ENCODE measurements at places on chromosomes 7 and 10.

- no peak for DNase-seq
Observed at GRCh38 chr7:73749931-73750776, 11.6 kb upstream of the ABHD11 start.

DNA sequence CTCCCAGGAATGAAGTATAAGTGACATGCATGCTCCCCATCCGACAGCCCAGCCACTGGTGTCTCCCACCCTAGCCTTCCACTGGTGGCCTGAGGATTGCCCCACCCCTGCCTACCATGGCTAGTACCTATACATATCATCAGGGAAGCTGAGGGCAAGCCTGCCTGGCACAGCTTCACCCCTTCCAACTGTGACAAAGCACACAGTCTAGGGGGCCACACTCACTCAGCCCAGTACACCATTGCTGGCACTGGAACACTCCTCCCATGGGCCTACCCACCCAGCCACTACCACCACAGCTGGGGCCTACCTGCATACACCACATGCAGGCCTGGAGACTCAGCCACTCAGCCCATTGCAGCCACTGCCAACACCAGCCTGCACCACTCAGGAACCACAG lies 393.1 kb upstream of the STEAP1 start:
- no peak for DNase-seq

DNA sequence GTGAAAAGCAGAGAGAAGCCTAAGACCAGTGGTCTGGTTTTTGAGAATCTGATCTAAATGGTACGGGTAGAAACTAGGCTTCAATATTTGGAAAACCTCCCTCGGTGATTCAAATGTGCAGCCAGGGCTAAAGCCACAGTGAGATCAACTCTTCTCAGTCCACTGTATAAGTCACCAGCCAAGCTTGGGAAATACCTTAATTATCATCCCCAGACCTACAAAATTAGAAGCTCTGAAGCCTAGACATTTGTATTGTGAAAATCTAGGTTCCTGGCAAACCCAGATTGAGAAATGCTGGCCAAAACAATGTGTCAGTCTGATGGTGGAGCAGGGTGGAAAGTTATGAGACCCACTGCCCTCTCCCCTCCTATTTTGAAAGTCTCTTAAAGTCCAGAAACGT lies 131.7 kb downstream of the DGKI start:
- DNase-seq: no peak

DNA sequence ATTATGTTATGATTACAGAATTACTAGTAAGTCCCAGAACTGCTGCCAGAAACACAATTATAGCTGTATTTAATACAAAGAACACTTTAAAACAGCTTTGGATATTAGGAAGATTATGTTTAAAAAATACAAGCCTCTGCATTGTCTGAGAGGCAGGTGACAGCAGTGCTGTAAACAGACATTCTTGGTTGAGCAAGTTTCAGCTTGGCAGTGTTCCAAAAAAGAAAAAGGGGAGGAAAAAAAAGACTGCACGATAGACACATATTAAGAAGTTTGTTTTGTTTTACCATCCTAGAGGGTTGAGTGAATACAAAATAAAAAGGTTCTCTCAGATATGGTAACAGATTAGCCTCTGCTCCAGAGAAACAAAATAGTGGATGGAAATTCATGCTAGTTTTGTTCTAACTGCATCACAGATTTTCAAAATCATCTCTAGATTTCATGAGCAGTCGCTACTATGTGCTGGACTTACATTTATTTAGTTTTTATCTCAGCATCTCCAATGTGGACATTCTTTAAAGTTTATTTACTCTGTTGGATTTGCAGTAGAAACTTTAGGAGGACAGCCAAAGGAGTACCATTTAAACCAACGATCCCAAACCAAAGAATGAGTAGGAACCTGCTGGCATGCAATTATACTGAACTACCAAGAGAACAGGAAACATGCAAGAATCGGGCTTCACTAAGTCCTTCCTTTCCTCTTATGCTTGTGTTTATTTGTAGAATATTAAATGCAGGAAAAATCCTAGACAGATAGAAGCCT lies 9.0 kb downstream of the FAM204A start:
- DNase-seq: no peak

DNA sequence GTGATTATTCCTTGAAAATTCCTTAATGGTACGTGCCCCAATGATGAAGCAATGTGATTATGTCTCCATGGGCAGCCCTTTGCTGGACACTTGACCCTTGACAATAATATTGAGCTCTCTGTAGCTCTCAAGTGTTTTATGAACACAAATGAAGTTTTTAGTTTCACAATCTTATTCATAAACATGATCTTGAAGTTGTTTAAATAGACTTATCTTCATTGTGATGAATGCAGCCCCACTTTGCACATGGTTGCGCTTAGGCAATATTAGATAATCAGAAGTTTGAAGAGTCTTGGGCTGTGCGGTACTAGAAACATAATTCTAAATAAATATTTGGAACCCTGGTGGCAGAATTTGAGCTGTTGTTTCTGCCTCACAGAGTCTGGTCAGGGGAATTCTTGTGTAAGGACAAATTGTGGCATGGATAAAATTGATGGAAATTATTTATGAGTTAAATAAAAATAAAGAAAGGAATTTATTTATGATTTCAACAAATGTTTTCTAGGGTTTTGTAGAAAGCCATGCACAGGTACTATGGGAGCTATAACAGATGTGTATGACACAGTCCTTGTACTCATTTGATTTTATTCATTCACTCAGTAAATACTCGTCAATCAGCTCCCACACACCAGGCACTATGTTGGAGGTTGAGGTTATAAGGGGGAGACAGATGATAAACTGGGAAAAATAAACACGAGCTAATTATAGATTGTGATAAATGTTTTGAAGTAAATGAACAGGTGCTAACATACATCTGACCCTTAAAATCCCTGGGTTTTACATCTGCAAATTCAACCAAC lies 217.9 kb downstream of the GALNT17 start:
- DNase-seq: no peak

DNA sequence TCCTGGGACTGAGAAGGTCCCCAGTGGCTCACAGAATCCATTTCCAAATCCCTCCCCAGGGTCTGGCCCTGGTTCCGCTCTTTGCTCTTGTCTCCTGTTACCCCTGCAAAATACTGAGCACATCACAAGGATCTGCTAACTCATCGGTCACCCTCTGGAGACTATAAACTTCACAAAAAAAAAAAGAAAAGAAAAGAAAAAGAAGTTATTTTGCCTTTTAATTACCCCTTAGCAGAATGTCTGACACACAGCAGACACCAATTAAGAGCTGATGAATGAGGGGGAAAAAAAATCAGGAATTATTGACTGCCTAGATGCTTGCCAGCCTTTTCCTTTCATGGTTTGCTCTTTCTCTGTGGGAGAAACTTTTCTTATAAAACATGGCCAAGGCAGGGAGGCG lies 578.7 kb downstream of the GRID1 start:
- DNase-seq: no peak

DNA sequence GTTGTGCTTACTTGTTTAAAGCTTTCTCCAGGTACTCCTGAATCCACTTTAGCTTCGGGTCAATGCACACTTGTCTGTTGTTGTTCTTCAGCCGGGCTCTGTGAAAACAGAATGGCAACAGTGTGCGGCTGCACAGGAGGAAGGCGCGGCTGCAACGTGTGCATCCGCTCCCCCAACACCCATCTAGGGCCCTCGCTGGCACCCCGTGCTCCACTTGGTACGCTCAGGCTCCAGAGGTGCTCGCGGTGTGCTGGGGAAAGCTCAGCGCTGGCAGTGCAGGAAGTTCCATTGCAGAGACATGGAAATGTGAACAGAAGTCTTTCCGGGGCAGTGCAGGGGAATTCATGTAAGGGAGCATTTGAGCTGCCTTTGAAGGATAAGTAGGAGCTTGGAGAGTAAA lies 6.3 kb downstream of the CXCL12 start:
- no peak for DNase-seq

GRCh38 chr10:129259128-129259815 lies 207.8 kb upstream of the MGMT start:
- DNase-seq: no peak

GRCh38 chr7:8443576-8444467 lies 10.4 kb downstream of the NXPH1 start:
- no peak for DNase-seq

GRCh38 chr7:101536668-101537067 lies 92.4 kb downstream of the MYL10 start:
- DNase-seq: no peak

DNA sequence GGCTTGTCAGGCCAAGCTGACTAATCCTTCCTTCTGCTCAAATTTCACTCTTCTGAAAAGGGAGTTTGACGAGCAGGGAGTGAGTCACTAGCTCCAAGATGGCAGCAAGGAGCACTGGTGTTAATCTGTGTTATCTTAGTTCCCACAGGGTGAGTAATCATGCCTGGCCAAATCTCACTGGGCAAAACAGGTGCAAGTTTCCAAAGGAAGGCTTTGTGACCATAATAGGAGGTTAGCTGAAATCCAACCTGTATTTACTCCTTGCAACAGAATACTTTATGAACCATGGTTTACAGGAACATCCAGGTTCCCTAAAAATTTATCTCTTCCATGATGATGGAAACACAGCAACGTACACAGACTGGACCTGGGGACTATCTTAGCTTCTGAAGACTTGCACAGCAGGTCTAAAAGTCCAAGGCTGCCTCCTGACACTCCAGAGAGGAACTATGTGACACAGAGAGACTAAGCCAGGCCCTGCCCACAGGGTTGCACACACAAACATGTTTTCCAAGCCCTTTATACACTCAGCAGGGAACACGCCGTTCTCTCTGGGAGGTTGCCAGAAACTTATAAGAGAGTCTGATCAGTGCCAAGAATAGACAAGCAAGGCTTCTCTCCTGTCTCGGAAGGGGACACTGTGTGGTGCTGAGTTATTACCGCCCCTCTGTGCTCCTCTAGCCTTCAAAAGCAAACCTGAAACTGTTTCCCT lies 46.3 kb downstream of the PDK4 start:
- DNase-seq: peak; percentile 8

- DNase-seq: no peak
Observed at GRCh38 chr7:117347480-117347879, 24.6 kb upstream of the WNT2 start.

- DNase-seq: no peak
Observed at GRCh38 chr7:120997882-120998474, 9.5 kb downstream of the CPED1 start.

- no peak for DNase-seq
Observed at GRCh38 chr10:110746969-110747608, 103.0 kb downstream of the RBM20 start.

- DNase-seq: peak; percentile 25
Observed at GRCh38 chr7:129091484-129092002, 36.6 kb upstream of the TNPO3 start.

DNA sequence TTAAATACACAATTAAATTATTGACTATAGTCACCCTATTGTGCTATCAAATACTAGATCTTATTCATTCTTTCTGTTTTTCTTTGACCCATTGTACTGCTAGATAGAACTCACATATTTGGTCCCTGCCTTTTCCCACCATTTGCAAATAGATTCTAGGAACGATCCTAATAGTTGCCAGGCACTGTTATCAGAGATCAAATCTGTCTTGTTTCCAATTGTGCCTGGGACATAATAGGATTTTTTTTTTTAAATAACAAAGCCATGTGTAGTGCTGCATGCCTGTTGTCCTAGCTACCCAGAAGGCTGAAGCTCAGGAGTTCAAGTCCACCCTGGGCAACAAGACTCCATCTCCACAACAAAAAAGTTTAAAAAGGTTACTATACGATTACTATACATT lies 72.0 kb downstream of the C1GALT1 start:
- no peak for DNase-seq

GRCh38 chr10:28959850-28960501 lies 282.7 kb downstream of the BAMBI start:
- no peak for DNase-seq

- DNase-seq: no peak
Observed at GRCh38 chr10:60149003-60149402, 240.7 kb downstream of the ANK3 start.

- no peak for DNase-seq
Observed at GRCh38 chr10:34231441-34232180, 583.5 kb downstream of the PARD3 start.

DNA sequence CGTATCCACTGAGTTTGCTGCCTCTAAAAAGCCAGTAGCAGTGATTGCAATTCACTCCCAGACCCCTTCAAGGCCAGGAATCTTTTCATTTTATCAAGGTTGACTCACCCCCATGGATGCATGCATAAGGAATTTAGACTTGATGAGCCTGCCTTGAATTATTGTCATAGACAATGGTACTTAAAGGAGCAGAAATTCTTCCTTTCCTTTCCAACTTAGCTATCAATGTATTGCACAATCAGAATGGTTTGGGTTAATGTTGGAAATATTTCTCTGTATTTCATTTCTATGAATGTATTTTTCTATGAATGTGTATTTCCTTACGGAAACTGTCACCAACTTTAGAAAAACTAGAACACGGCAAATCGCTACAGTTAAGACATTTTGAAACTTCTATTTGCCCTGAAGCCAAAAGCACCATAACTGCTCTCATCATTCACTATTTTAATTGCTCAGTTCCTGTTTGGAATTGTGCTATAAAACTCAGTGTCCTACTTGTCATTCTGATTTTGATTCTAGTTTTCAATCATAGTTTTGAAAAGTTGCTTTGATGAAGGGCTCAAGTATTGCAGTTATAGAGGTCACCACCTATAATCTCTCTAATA lies 355.7 kb upstream of the AKR1E2 start:
- DNase-seq: no peak

DNA sequence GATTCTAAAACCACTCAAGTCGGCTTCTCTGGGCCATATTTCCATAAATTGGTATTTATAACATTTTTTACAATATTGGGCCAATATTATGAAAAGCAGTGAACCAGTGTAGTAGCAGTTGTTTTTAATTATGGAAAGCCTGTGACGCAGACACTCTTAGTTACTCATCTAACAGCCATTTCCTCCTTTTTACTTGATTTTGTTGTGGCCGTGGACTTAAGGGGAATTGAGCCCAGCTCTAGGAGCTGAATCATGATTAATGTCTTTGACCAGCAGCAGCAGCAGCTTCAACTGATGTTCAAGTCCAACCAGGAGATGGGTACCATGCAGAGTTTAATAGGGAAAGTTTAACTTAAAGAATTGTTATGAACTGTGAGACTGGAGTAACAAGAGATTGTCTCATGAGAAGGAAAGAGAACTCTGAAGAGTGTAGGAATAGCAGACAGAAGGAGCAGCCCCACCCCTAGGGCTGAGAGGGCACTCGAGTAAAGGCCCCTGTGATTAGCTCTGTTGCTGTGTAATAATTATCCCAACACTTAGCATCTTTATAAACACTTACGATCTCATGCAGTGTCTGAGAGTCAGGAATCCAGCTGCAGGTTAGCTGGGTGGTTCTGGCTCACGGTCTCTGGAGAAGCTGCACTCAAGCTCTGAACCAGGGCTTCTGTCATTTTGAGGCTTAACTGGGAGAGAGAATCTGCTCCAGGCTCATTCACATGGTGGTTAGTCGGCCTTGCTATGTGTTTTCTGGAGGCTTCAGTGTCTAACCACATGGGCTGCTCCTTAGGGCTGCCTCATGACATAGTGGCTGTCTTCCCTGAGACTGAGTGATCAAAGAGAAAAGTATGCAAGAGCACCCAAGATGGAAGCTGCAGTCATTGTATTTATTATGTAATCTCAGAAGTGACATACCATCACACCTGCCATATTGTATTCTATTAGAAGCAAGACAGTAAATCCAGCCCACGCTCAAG lies 4.6 kb downstream of the LANCL2 start:
- no peak for DNase-seq

GRCh38 chr10:89644967-89645741 lies at the start of gene PANK1:
Gene PANK1, minus strand, starts transcription at chr10:89645242. Its CDS starts 351 bp downstream, at chr10:89644891.
- peak; percentile 24 for DNase-seq

GRCh38 chr7:5649641-5650040 lies 131.8 kb downstream of the RNF216 start:
- no peak for DNase-seq
